ENCODE measurements at places on chromosomes 11 and 22. TPM values are rescaled to one million over a fixed set of nuclear protein-coding genes. Genes with fewer than 3 reads are reported as not detected.

GRCh38 chr22:31753005-31753633, 700 bp upstream of the DEPDC5 start:
- peak; percentile 33 for DNase-seq

- no peak for DNase-seq
These were observed 19.7 kb upstream of the ALG8 start for GRCh38 chr11:78158987-78159652.

GRCh38 chr11:7020183-7020917, at the start of the genes NLRP14 and ZNF214:
Gene NLRP14, plus strand, starts transcription at chr11:7020479. Its CDS starts 18,108 bp downstream, at chr11:7038587.
Gene ZNF214, minus strand, starts transcription at chr11:7020346. Its CDS starts 17,511 bp downstream, at chr11:7002835.
- peak; percentile 69 for DNase-seq

DNA sequence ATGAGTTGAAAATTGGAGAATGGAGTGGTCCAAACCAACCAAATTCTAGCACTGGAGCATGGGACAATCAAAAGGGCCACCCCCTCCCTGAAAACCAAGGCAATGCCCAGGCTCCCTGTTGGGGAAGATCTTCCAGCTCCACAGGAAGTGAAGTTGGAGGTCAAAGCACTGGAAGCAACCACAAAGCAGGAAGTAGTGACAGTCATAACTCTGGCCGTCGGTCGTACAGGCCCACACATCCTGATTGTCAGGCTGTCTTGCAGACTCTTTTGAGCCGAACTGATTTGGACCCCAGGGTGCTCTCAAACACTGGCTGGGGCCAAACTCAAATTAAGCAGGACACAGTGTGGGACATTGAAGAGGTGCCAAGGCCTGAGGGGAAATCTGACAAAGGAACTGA, 80.5 kb upstream of the ADSL start:
- no peak for DNase-seq

DNA sequence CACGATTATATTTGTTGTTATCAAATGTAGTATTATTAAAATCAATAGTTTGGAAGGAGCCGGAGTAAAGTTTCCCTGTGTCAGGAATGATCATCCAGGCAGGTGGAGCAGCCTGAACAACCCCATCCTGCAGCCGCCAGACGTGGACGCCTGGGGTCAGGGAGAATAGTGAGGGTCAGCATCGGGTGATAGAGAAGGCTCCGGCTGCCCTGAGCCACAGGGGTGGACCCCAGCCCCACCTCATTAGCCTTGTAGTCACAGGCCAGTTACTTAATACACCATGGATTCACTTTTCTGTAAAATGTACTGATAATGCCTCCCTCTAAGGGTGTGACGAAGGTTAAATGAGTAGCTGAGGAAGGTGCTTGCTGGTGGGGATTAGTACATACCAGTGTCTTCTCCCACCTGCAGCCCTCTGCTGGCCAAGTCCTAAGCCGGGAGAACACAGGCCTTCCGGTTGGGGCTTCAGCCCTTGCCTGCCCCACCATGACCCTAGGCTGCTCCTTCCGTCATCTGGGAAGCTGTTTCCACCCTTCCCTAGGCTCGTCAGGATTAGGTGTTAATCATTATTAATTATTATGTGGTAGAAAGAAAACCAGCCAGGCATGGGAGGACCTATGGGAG, 14.9 kb downstream of the TMEM121B start:
- no peak for DNase-seq

- DNase-seq, result no peak
These were observed 26.8 kb upstream of the MGAT3 start for GRCh38 chr22:39429916-39430575.

DNA sequence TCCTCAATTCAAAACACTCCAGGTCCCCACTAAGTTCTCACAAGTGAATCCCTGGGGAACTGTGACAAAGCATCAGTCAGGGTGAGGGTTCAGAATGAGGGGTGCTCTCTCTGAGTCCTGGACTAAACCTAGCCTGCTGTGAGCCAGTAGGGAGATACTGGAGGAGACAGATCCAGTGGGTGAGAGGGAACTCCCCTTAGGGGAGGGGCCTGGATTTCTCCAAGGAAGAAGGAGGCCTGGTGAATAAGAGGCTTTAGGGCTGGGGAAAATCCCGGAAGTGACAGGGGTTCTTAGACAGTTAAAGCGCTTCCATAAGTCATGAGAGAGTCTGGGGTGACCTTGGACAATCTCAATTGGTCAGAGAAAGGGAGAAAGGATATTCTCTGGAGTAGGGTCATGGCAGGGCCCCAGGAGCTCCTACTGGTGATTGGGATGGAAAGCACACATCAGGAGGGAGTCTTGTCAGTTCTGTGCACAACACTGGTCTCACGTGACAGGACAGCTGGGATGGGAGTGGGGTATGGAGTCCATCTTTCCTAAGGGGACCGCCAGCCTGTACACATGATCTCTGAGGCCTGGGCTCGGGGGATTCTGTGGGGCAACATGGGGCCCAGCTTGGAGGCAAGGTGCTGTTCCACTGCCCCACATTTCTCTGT, 1.5 kb downstream of the TBC1D10A start:
- DNase-seq, result no peak

GRCh38 chr11:13868710-13869397, 93.7 kb upstream of the SPON1 start:
- no peak for DNase-seq

DNA sequence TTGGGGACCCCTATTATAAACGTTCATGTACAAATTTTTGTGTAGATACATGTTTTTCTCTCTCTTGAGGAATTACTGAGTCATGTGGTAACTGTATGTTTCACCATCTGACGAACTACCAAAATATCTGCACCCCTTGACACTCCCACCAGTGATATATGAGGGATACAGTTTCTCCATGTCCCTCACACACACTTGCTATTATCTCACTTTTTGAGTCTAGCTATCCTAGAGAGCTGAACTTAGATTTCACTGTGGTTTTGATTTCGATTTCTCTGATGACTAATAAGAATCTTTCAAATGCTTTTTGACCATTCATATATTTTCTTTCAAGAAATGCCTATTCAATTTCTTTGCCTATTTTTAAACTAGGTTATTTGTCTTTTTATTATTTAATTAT, 200.2 kb downstream of the PGR start:
- DNase-seq, result no peak

DNA sequence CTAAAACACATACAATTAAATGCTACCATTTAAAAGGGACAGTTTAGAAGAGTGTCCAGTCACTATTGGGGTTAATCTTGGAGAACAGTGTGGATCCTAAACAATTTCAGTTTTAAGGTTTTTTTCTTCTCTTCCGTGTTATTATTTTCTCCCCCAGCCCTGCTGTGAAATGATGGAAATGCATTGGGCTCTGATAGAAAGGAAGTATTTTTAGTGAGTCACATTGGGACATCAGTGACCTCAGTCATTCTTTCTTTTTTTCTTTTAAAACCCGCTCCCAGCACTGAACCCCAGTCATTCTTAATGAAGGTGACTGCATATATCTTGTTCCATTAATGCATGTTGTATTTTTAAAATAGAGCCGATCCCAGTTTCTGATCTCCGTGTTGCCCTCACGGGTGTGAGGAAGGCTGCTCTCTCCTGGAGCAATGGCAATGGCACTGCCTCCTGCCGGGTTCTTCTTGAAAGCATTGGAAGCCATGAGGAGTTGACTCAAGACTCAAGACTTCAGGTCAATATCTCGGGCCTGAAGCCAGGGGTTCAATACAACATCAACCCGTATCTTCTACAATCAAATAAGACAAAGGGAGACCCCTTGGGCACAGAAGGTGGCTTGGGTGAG, 93.2 kb upstream of the OR4B1 start:
- DNase-seq, result no peak

DNA sequence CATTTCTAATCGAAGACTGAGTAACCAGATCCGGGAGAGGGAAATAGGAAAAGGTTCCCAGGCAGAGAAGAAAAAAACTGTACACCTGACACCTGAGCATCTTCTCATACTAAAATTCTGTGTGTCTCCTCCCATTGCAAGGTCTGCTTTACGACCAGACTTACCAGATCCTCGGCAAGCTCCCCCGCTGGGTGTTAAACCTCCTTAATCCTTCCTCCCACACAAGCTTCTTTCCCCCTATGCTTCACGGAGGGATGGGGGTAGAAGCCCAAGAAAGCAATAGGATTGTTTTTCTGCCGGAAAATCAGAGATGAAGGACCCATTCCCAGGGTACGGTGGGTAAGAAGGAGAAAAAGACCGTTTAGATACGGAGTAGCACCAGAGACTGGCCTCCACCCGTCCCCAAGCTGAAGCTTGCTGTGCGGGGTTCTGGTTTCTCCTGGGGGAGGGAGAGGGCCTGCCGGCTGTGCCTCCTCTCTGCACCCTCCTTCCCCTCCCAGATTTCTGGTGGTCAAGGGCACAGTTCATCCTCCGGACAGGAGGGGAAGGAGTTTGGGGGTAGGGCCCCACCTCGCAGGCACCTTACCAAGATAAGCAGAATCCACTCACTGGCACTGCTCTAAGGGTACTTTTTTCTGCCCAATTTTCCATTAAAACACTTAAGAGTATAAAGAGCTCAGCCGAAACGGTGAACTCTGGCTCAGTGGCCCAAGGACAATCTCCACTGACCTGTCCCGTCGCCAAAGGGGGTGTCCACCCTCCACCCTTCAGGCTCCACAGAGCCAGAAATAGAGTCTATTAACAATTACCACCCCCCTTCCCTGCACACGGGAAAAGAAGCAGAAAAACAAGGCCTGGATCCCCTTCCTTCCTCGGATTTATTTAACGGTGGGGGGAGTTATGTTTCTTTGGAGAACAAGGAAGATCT, 1.2 kb downstream of the TOB2 start:
- DNase-seq, result peak; percentile 19

DNA sequence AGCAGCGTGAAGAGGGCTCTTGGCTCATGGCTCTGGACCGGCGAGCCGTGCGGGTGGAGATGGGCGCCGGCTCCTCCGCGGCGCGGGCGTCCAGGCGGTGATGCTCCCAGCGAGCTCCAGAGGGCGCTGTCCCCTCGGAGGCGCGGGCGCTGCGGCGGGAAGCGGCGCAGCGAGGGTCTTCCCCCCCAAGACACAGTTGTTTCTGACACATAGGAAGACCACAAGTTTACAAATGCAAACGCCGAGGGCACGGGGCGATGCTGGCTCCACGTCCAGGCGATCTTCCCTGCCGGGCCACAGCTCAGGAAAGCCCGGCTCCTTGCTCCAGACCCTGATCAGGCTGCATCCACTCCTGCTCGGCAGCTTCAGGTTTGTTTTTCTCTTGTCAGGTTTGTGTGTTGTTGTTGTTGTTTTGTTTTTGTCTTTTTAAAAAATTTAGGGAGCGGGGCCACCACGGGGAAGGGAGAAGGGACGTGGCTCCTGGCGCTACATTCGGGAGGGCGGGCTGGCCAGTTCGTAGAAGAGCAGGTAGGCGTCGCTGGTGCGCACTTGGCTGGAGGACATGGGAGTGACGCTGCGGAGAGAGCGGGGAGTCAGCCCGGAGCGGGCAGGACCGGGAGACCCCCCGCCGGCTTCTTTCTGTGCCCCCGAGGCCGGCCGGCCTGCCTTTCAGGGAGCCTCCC, 10.0 kb upstream of the MFRP start:
- no peak for DNase-seq

GRCh38 chr22:48783821-48784266, 1043.8 kb downstream of the BRD1 start:
- DNase-seq, result no peak

GRCh38 chr11:118155776-118156530, 3.3 kb upstream of the SCN4B start:
- no peak for DNase-seq

DNA sequence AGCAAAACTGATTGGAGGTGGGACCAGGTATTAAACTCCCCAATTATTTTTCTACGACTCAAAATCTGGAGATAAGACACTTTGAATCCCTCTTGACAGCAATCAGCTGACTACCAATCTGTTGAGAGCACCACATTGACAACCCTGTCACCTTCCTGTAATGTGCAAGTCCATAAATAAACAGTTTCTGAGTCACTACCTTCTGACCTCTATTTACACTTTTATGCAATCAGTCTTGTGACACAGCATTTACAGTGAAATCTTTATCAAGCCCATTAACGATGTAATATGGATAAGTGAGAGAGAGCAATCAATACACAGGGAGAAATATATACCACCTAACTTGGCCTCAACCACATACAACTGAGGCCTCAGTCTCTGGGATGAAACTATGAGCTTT, 283.7 kb upstream of the ANO5 start:
- no peak for DNase-seq

DNA sequence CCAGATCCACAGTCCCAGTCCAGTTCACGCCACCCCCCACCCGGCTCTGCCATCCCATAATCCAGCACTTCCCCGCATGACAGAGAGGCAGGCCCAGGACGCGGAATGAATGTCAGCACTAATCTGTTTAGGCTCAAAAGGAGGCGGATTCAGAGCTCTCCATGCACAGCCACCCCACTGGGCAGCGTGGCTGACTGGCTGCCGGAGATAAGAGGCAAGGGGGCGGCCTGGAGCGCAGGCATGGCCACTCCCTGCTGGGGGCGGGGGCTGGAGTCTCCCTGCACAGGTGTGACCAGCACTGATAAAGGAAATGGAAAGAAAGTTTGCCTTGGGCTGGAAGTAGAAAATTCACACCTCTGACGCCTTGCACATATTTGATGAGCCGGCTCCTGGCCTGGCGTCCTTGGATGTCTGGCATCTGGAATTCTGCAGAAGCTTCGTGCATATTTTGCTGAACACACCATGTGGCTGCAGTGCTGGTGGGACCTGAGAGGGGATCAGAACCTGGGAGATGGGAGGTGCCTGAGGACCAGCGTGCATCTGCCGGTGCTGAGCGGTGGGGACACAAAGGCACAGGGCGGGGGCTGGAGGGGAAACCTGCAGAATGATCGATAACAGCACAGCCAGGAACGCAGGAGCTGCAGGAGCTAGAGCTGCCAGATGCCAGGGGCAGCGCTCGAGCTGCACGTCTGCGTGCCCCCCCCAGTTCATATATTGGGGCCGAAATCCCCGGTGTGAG, 344.4 kb downstream of the CTTN start:
- DNase-seq, result no peak

GRCh38 chr11:58675334-58676155, 53.1 kb downstream of the CNTF start:
- peak; percentile 57 for DNase-seq

ACTN3 gene
- 1.2 TPM for total RNA-seq

P2RX6 gene
- 68.9 TPM for total RNA-seq

PANX2 gene
- total RNA-seq, result not detected

CD6 gene
- 0.16 TPM for total RNA-seq

XNDC1N gene
- 15.9 TPM for total RNA-seq

TSPAN18 gene
- total RNA-seq, result 2.8 TPM

NRIP3 gene
- total RNA-seq, result not detected

RASGRP2 gene
- total RNA-seq, result 2.9 TPM

C1QTNF4 gene
- not detected for total RNA-seq

OR2AT4 gene
- total RNA-seq, result not detected

JOSD1 gene
- 37.4 TPM for total RNA-seq

TRAPPC4 gene
- total RNA-seq, result 75.3 TPM
